ENCODE measurements at places on chromosomes 12 and 14. TPM values are rescaled to one million over a fixed set of nuclear protein-coding genes. Genes with fewer than 3 reads are reported as not detected.

The PAH gene
- total RNA-seq: 0.30 TPM

- DNase-seq: no peak
Measured at GRCh38 chr14:46259536-46259935, 392.0 kb downstream of the RPL10L start.

GRCh38 chr12:113273053-113273725 lies 51.9 kb downstream of the TPCN1 start:
- DNase-seq: peak; percentile 49

The BBS10 gene
- total RNA-seq: 7.9 TPM

Data from psoas muscle (tissue), 8 donors.